ENCODE measurements at places on chromosomes 7 and 10.

- no peak for DNase-seq
Measured at GRCh38 chr7:99713995-99714570, 20.9 kb downstream of the CYP3A7 start.

- no peak for DNase-seq
Measured at GRCh38 chr10:51217505-51217904, 143.2 kb downstream of the PRKG1 start.

- no peak for DNase-seq
Measured at GRCh38 chr10:103716206-103717160, 138.9 kb downstream of the SH3PXD2A start.

DNA sequence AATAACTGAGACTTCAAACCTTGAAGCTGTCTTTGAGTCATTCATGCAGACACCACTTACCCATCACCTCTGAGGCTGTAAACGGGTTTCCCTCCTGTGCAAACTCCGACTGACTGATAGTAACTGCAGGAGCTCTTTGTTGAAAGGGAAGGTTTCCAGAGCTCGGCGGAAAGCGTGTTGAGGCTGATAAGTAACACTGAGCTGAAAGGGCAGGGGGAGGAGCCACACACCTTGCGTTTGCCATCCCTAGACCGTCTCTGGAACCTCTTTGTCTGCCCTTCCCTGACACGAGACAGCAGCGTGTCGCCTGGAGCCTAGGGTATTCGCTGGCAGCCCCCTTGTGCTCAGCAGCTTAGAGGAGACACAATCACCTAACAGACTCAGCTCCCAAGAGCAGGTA lies 134.0 kb downstream of the PAXIP1 start:
- DNase-seq = no peak

DNA sequence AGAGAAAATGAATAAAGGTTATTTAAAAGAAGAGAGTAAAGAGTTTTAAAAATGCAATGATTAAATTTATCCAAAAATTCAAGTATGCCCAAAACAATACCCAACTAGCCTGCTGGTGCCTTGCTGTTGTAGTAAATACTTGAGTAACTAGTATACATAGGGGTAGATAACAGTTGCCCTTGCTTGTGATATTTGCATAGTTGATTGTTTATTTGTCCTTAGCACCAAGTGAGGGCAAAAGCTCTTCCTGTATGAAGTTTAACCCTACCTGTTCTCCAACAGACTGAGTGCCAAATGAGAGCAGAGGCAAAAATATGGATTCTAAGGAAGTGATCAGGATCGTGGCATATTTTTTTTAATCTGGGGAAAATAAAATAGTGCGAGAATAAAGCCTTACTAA lies 85.0 kb downstream of the PTN start:
- no peak for DNase-seq

GRCh38 chr10:32961895-32962369 lies 3.9 kb upstream of the ITGB1 start:
- DNase-seq = no peak

DNA sequence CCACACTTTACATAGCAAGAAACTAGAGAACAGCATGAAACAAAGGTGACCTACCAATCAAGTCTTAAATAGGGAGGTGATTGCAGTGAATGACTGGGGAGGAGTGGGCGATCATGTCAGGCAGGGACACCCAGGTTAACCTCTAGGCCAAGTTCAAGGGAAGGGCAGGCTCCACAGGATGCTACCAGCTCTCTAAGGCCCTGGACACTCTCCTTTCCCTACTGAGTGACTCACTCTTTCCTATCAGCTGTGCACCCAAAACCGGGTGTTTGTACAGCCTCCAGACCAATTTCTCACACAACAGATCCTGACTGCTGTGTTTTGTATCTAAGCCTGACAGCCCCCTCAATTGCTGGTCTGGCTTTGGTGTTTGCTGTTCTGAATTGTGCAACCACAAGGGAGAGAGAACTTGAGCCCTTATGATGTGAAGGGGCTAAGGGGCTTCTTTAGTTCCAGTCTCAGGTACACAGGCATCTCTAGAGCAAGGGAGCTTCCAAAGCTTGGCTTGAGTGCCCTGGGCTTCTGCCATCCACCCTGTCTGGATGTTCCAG lies 107.8 kb downstream of the TBXAS1 start:
- DNase-seq = no peak

- no peak for DNase-seq
Measured at GRCh38 chr10:78231939-78232338, 198.3 kb downstream of the RPS24 start.

DNA sequence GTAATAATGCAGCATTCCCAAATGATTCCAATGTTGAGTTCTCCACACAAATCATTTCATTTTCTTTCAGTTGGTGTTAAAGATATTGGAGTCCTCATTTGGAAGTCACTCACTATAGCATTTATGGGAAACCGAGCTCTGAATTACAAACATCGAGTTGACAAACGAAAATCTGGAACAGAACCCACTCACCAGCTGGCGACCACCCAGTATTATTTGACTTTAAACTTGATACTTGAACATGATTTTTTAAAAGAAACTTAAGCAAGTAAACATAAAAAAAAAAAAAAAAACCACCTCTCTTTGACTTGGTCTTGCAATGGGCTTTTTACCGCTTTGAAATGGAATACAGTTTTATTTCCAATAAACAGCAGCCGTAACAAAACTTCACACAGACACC lies 576.6 kb upstream of the C7orf33 start:
- no peak for DNase-seq

GRCh38 chr10:116720668-116721546 lies 21.5 kb downstream of the HSPA12A start:
- no peak for DNase-seq

DNA sequence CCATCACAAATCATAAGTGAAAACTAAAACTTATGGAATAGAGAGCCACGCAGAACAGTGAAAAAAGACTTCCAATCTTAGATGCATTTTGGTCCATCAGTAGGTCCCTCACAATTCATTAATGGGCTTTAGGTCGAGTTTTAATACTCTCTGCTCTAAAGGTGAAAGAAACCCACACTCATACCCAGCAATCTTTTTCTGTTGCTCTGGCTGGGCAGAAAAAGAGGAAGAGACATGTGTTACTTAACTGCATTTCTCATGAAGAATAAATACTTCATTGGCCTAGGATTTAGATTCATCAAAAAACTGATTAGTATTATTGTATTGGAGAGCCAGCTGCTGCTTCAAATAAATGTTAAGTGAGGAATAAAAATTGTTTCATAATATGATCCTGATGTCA lies 645.7 kb downstream of the PHTF2 start:
- no peak for DNase-seq

DNA sequence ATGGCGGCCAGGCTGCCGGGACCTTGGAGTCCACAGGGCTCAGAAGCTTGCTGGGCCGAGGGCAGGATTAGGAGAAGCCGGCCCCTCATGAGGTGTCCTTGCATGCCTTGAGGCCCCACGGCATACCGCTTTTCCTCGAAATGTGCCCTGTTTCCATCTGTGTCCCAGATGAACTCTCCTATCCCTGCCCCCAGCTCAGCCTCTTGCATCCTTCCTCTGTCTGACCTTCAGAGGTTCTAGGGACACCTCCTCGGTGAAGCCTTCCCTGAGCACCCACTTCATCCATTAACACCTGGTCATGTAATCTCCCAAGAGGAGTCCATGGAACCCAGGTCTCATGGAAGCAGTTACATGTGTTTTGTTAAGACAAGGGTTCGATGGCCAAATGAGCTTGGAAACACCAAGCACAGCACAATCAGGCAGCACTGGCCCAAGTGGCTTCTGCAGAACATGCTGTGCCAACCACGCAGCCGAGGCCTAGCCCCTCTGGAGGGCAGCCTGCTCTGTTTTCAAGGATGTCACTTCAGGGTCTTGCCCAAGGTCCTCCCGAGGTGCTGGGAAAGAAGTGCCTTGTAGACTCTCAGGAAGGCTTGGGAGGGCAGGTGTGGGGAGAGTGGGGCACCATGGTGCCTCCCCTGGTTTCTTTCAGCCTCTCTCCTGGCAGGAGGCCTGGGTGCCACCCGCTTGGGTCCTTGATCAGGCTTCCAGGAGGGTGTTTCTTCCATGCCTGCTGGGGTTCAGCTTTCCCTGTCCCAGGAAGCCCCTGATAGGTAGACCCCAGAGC lies 124.3 kb downstream of the NEURL1 start:
- no peak for DNase-seq

DNA sequence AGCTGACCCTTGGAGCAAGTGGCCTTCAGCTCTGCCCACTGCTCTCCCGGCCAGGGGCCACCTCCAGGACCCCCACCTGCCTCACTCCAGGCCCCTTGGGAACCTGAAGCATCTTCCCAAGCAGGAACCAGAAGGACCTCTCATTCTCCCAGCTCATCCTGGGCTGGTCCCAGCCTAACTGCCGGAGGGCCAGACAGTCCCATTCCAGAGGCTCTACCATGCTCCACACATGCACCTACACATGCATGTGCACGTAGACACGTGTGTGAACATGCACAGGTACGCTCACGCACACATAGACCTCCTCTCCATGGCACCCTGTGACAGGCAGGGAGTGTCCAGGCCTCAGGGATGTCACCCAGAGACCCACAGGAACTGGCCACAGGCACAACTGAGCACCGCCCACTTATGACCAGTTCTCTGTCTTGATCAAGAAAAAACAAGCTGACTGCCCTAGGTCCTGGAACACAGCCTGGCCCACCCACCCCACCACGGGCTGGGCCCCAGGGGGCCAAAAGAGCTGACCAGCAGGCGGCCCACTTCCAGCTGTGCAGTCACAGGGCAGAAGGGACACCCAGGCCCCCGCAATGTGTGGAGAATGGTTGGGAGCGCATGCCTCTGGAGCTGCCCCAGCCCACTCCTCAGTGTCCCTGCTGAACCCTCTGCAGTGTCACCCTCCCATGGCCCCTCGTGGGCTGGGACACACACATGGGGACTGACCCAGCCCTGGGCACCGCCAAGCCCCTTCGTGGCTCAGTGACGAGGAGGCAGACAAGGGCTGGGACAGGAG lies 43.4 kb downstream of the CAMK2B start:
- no peak for DNase-seq

- DNase-seq = no peak
Measured at GRCh38 chr10:28761084-28761846, 83.9 kb downstream of the BAMBI start.
